ENCODE measurements at places on chromosomes 7 and 10.

DNA sequence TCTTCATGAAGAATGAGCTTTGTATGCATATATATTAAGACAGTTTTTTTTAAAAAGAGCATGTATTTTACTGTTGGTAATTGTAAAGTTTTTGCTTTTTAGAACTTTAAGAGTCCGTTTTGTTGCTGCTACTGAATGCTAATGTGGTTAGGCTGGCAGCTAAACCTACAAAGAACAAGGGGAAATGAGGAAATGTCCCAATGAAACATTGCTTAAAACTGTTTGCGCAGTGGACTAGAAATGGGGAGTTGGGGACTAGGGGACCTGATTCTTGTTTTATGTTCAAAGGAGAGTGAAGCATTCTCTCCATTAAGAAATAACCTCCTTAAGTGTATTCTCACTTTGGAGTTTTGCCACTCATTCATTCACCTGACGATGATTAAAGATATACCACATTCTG is 5.7 kb downstream of the NRF1 start:
- DNase-seq: no peak

GRCh38 chr10:93554760-93555432 is 11.6 kb upstream of the FFAR4 start:
- DNase-seq: no peak

DNA sequence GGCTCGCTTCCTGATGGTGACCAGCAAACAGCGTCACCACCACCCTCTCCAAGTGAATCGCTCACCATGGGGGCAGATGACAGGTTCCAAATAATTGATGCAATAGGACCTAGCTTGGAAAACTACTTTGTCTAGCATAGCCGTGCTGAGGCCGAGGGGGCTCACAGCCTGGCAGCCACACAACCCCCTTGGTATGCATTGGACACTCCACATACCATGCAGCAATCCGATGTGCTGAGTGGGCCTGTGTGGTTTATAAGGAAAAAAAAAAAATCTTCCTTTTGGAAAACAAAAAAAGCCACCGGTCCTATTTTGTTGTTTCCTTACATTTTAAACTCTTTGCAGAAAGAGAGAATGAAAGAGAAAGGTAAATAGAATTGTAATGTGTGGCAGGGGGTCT is 15.1 kb downstream of the GATA3 start:
- no peak for DNase-seq

DNA sequence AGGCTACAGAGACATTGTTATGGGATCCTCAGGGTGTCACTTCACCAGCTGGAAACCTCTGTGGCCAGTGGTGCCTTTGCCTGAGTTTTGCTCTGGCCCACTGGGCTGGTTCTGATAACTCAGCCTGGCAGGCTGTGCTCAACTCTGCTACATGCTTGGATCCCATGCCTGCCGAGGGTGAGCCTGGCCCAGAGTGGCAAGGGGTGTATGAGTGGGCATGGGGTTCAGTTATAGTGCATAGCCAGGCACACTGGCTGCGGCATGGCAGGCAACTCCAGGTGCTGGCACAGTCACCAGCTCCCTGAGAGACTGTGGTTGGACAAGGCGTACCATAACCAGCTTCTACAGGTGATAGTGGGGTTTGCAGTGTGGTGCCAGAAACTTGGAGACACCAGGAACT is 107.0 kb upstream of the PCDH15 start:
- DNase-seq: no peak

DNA sequence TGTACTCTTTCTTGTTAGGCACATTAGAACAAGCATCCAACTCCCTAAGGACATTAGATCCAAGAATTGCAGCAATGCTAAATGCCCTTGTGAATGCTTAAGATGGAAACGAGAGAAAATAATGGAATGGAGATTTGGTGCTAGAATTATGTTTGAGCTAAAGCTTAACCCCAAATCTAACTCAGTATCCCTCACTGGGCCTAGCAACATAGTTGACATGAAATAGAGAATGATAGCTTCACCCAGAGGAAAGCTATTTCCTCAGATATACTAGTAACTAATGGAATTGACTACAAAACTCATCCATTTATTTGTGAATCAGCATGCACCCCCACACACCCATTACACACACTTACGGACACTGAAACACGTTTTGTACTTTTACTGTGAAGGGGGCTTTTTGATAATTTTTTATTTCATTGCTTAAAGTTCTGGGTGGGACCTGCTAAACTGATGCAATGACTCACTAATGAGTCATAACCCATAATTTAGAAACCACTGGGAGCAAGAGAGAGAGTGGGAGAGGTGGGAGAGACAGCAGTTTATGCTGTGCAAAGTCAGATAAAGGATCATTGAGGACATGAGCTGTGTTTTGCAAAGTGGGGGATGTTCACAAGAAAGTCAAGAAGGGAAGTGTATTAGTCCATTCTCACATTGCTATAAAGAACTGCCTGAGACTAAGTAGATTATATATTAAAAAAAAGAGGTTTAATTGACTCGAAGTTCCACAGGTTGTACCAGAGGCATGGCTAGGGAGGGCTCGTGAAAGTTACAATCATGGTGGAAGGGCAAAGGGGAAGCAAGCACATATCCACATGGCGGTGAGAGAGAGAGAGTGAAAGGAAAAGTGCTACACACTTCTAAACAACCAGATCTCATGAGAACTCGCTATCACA is 382.7 kb downstream of the SFMBT2 start:
- DNase-seq: no peak

- DNase-seq: no peak
Observed at GRCh38 chr10:93333278-93333978, 148.7 kb downstream of the MYOF start.

GRCh38 chr10:110504111-110504735 is 6.5 kb downstream of the DUSP5 start:
- DNase-seq: peak; percentile 31

- no peak for DNase-seq
Observed at GRCh38 chr7:129890090-129890489, 62.7 kb downstream of the UBE2H start.
